Upper lobe of right lung (tissue), 1 donor: ENCODE measurements at places on chromosomes 12 and 14.

DNA sequence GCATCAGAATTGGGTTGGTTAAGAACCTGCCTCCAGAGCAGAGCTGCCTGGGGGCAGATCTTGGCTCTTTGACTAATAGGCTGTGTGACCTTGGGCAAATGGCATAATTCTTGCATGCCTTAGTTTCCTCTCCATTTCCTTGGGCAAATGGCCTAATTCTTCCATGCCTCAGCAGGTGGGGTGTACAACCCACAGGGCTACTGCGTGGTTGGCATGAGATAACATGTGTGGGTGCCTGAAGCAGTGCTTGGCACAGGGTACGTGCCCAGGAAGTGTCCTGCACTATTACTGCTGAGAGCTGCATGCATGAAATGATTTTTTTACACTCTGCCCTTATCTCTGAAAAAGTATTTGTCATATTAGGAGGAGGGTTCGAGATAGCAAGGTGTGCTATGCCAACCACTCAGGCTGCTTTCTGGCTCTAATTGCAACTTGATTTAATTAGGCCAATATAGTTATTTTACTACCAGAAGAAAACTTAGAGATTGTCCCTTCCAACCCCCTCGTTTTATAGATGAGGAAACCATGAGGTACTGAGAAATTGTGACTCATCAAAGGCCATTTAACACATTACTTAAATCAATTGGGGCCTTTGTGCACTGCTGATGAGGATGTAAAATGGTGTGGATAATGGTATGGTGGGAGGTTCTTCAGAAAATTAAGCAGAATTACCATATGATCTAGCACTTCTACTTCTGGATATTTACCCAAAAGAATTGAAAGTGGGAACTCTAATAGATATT, 161.6 kb upstream of the HIF1A start:
- DNase-seq: no peak

GRCh38 chr12:120529641-120530417, 871 bp upstream of the COQ5 start:
- no peak for DNase-seq

GRCh38 chr14:68561531-68562007, 231.3 kb downstream of the ZFP36L1 start:
- DNase-seq: no peak

GRCh38 chr12:65827827-65828231, 3.5 kb downstream of the HMGA2 start:
- no peak for DNase-seq

DNA sequence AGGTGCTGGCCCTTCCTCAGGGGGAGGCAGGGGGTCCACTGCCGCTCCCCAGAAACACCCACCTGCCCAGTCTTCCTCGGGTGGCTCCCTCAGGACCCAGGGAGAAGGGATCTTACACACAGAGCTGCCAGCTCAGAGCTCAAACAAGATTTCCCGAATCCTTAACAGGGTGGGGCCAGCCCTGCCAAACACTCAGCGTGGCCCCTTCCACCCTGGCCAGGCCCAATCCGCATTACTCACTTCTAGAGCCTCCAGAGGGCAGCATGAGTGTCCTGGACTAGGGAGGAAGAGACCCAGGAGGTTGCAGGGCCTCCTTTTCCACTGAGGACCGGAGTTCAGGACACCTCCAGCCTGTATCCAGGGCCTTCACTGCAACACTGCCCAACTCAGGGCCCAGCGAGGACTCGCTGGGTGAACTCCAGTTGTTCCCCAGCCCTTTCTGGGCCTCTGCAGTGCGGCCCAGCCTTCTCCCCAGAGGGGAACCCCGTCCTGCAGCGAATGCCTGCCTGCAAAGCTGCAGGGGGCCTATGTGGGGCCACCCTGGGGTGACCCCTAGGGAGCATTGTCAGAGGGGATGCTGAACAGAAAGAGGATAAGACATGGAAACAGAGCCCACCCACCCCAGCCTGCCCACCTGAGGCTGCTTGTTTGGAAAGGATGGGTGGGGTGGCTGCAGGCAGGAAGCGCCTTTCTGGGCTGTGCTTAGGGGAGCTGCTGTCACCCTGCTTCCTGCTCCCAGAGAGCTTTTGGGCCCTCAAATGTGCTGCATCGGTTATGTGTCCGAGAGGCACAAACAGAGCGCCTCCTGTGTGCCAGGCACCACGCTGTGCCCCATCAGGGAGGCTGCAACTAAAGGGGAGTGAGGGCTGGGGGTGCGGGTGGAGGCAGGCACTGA, 43.8 kb downstream of the CCNK start:
- no peak for DNase-seq

GRCh38 chr12:81084811-81085350, 7.0 kb downstream of the ACSS3 start:
- no peak for DNase-seq

- no peak for DNase-seq
These were observed 22.2 kb upstream of the OR6J1 start for GRCh38 chr14:22666203-22666893.

- no peak for DNase-seq
These were observed at the start of gene DIO3 for GRCh38 chr14:101561145-101561896. Gene DIO3, plus strand, starts transcription at chr14:101561495.

GRCh38 chr14:61720741-61721140, 25.4 kb downstream of the HIF1A start:
- no peak for DNase-seq

GRCh38 chr12:52043386-52044212, 7.6 kb upstream of the NR4A1 start:
- DNase-seq: no peak

GRCh38 chr14:32319368-32320049, 9.6 kb upstream of the AKAP6 start:
- no peak for DNase-seq

DNA sequence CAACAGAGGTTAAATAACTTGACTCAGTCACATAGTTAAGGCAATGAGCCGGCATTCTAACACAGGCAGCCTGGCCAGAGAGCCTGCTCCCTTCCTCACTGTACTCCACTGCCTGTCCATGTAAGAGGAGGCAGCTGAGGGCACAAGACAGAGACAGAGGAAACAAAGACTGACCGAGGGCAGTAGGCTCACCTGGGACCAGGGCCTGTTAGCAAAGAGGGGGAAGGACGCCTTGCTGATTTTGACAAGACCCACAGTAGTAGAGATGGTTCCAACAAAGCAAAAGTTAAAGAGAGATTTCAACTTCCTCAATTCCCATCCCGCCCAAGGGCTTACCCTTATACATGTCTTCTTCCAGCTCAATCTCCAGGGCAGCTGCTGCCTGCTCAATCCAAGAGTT, 26.5 kb downstream of the OTUB2 start:
- DNase-seq: no peak

- DNase-seq: no peak
These were observed 714.2 kb downstream of the SLC6A15 start for GRCh38 chr12:84198294-84198946.

DNA sequence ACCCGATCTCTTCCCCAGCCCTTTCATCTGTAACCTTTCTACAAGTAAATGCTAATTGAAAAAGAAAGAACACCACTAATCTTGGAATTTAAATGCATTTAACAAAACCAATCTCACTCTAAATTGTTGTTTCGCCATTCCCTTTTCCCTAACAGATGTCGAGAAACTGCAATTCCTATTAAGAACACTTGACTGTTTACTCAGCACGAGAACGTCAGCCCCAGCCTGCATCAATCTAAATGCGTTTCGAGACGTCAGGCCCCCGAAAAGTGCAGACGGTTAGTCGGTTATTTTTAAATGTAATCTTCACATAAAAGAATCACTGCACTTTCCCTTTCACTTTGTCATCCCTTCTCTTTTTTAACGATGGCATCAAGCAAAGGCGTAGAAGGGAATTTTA, 837.6 kb downstream of the VRK1 start:
- DNase-seq: no peak

DNA sequence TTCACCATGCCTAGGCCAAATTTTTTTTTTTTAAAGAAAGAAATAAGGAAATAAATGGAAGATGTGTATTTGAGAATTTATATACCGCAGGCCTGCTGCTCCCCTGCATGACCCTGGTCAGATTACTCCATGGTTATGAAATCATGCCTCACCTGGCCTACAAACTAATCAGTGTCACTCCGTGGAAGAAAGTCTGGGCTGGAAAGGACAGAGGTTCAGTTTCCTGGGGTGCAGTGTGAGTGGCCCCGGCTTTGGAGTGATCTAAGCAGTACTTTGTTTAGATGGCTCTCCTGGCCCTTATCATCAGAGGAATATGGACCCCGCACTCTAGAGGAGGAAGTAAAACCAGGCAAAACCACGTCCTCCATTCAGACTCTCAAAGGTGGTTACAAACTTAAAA, 9.6 kb downstream of the APOBEC1 start:
- no peak for DNase-seq

DNA sequence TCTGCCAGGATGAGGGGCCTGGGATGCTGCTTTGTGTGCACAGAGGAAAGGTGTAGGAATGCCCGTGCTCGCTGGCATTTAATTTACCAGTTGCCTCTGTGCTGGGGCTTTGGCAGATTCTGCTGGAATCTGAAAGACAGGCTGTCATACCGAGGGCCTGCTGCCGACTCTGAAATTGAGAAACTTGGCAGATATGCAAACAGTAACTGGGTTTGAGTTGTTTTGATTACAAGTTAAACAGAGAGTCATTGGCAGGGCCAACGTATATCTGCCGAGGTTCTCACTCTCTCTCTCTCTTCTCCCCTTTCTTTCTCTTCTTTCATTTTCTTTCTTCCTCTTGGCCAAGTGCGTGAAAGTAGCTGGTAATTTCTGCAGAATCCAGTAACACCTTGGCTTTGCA, 618.7 kb downstream of the VRK1 start:
- DNase-seq: no peak

DNA sequence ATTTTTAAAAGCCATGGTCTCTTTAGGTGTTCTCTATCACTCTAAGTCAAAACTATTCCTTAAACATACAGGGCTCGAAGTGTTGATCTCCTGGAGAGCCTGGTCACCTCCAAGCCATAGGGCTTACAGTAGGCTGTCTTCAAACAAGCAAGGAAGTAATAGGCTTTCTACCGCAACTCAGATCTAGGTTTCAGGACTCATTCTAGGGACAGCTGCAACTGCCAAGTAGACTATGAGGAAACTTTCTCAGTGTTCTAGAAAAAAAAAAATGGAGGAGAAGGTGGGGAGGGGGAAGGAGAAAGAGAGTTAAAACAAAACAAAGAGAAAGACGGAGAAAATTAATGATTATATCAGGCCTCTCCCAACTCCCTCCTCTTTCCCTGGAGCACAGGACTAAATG, 106.9 kb upstream of the ETV6 start:
- DNase-seq: no peak

DNA sequence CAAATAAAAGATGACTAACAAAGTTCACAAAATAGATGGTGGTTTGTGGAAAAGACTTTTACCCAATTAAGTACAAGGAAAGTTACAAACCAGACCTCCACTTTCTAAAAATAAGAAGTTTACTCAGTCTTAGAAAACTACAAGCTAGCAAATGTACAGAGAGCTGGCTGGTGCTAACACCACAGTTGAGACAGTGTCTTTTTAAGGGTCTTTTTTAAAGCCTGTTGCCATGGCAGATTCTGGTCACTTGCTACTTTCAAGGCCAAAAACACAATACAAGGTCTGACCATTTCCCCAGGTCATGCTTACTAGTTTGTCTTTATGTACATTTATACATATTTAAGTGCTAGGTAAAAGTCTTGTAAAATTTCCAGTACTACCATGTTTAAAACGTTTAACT, 2.4 kb downstream of the BTG1 start:
- no peak for DNase-seq

DNA sequence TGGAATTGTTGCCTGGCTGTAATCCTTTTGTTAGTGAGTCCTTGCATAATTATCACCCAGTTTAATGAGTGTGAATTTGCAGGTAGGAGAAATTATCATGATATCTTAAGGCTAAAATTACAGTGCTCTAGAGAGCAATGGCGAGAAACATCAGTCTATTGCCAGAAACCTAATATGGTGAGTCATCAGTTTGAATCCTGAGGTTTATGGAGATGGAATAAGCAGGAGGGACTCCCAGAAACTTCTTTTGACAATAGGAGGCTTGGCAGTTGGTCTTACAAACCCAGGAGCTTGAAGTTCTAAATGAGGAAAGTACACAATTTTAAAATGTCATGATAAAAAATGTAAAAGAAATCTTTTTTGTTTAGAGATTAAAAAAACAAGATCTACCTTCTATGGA, 31.5 kb upstream of the CRADD start:
- no peak for DNase-seq

DNA sequence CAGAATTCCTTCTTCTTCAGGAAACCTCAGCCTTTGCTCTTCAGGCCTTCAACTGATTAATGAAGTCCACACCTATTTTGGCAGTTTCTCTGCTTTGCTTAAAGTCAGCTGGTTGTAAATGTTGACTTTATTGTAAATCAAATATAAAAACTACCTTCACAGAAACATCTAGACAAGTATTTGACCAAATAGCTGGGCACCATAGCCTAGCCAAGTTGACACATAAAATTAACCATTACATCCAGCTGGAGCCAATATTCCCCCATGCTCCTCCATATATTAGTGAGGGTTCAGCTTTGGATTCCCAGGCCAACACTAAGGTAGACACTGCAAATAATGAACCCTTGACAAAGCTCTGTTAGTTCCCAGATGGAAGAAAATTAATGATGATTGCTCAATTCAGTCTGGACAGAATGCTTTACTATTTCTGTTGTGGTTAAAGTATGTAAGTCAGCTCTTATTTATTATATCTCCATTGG, 125.5 kb downstream of the ZFP36L1 start:
- no peak for DNase-seq

DNA sequence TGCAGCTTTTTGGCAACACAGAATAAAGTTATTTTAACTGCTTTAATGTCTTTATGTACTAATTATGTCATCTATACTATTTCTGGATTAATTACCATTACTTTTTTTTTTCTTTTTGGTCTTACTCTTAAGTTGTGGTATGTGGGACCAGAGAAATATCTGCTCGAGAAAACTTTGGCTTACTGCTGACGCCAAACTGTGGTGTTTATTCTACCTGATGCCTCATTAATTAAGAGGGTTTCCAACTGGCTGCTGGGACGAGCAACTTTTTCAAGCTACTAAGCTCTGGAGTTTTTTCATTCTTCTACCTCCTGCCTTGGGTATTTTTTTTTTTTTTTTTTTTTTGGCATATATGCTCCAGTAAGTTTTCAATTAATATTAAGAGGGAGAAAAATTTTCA, 1257.5 kb downstream of the FSCB start:
- no peak for DNase-seq

DNA sequence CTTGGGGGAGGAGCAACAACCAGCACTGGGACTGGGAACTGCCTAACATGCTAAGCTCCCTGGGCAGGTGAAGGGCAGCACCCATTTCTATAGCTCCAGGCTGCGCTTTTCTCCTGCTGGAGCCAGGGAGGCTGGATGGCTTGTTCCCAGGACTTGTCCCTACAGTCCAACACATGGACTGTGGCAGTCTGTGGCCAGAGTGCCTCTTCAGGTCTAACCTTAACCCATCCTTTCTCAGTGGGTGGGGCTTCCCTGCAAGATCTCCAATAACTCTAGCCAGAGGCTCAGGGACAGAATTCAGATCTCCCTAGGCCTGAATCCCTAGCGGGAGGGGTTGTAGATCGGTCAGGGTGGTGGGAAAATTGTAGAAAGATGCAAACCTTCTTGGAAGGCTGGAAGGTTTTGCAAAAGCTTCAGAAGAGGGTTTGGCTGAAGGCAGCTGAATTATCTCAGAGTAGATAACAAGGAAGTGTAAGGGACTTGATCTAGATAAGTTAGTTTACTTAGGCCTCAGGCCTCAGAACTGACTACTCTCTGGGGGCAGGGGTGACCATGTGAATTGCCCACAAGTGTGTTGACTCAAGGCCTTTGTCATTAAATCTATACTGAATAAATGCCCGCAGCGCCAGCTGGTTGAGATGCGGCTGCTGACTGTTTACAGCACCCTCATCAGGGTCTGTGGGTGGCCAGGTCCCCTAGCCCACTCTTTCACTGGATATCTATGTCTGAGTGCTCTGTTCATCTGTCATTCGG, 60.7 kb downstream of the SSPN start:
- no peak for DNase-seq

GRCh38 chr14:65709576-65709975, 297.0 kb downstream of the FUT8 start:
- DNase-seq: no peak
